Breast epithelium (tissue), 4 donors: ENCODE measurements at places on chromosomes 6 and 20. TPM values are rescaled to one million over a fixed set of nuclear protein-coding genes. Genes with fewer than 3 reads are reported as not detected.

GRCh38 chr6:139539852-139540251, 165.4 kb upstream of the CITED2 start:
- no peak for DNase-seq

GRCh38 chr20:50092436-50092835, 20.5 kb downstream of the UBE2V1 start:
- DNase-seq, result no peak

DNA sequence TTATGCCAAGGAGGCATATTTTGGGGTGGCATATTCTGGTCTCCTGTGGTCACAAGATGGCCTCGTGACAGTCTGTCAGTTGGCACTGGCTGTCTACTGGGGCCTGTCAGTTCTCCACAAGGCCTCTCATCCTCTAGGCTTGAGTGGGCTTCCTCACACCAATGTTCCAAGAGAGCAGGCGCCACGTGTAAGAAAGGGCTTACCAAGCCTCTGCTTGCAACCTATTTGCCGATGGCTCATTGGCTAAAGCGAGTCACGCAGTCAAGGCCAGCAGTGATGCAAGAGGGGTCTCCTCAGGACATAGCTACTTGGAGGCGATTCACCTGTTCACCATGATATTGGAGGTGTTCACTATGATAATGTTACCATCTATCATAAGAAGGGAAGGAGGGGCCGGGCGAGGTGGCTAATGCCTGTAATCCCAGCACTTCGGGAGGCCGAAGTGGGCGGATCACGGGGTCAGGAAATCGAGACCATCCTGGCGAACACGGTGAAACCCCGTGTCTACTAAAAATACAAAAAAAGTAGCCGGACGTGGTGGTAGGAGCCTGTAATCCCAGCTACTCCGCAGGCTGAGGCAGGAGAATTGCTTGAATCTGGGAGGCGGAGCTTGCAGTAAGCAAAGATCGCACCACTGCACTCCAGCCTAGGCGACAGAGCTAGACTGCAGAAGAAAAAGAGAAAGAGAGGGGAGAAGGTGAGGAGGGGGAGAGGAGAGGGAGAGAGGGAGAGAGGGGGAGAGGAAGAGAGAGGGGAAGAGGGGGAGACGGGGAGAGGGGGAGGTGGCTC, 35.3 kb downstream of the C6orf52 start:
- no peak for DNase-seq

DNA sequence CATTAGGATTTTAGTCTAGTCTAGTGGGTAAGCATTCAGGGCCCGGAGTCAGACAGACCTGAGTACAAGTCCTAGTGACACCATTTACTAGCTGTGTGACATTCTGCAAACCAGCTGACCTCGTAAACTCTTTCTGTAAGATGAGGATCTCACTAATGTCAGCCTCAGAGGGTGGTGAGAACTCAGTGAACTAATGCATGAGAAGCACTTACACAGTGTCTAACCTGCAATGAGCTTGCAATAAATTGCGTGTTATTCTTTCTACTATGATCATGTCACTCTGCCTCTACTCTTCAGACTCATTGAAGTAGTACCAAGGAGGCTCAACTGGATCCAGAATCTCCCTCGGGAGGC, 41.1 kb upstream of the ZNF831 start:
- DNase-seq, result no peak

GRCh38 chr6:32288426-32288825, 64.6 kb upstream of the NOTCH4 start:
- no peak for DNase-seq

- no peak for DNase-seq
These were observed 19.3 kb upstream of the RNF146 start for GRCh38 chr6:127247114-127248096.

DNA sequence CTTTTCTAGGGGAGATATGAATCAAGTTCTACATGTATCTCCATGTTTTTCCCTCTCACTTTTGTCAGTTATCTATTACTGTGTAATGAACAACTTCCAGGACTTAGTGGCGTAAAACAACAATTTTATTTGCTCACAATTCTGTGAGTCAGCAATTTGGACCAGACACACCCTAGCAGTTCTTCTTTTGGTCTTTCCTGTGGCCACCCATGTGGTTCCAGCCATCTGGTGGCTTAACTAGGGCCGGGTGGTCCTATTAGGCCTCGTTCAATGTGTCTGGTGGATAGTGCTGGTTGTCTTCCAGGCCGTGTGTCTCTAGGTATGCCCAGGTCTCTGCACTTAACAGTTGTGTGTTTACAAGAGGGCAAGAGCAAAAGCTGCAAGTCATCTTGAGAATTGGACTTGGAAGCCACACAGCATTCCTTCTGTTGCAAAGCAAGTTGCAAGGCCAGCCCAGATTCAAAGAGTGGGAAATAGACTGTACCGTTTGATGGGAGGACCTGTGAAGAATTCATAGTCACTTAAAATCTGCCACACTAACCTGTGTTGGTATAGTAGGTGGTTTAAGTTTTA, 20.8 kb upstream of the SLC35D3 start:
- no peak for DNase-seq

GRCh38 chr20:62088258-62089127, 22.8 kb upstream of the TAF4 start:
- no peak for DNase-seq

DNA sequence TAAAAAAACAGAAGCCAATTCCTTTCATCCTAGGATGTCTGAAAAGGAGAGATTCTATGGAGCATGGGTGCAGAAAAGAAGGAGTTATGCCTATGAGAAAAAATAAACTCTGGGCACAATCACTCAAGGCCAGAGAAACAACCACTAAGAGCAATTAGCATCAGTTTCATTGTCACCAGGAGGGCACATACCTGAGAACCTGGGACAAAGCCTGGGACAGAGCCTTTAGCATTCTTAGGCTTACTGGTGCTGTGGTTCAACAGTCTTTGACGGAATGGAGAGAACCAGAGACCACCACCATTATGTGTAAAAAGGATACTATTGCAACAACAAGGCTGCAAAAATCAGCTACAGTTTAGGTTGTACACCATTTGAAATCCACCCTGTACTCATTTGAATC, 29.4 kb upstream of the BCKDHB start:
- DNase-seq, result no peak

DNA sequence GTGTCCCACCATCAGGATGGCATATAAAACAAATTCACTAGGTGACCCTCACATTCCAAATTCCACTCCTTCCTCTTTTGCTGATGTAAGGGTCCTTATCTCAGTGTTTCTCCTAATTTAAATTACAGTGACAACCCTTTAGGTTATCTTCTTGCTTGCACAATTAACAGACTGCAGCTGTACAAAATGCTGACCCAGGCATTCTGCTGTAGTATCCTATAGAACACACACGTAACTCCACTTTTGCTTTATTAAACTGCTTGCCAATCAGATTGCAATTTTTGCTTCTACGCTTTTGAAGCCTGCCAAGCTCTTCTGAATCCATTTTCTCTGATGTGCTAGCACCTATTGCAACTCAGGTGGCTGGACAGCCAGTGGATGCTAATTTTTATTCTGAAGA, 950.3 kb downstream of the TFAP2A start:
- no peak for DNase-seq

DNA sequence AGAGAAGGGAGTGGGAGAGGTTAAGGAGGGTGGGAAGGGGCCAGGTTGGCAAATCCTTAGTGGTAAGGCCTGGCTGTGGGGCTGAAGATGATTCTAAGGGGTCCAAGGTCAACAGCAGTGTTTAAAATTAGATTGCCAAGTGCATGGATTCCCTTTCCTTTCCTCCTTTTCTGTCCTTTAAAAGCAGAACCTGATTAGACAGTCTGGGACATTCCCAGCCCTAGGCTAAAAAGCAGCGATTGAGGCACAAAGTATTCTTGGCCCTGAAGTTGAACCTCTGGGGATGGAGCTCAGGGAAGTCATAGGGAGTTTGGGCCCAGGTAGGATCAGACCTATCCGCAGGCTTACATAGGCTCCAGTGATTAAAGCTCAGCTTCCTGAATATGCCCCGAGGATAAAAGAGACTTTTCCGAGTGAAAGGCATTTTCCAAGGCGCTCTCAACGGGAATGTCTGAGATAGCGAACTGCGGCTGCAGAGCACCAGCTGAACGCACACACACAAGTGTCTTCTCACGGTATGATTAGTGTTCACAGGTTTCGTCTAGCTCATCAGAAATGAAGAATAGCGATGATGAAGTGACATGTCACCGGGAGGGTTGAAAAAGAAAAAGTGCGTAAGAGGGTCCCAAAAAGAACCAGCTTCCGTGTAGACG, 787 bp upstream of the CARMIL1 start:
- no peak for DNase-seq

DNA sequence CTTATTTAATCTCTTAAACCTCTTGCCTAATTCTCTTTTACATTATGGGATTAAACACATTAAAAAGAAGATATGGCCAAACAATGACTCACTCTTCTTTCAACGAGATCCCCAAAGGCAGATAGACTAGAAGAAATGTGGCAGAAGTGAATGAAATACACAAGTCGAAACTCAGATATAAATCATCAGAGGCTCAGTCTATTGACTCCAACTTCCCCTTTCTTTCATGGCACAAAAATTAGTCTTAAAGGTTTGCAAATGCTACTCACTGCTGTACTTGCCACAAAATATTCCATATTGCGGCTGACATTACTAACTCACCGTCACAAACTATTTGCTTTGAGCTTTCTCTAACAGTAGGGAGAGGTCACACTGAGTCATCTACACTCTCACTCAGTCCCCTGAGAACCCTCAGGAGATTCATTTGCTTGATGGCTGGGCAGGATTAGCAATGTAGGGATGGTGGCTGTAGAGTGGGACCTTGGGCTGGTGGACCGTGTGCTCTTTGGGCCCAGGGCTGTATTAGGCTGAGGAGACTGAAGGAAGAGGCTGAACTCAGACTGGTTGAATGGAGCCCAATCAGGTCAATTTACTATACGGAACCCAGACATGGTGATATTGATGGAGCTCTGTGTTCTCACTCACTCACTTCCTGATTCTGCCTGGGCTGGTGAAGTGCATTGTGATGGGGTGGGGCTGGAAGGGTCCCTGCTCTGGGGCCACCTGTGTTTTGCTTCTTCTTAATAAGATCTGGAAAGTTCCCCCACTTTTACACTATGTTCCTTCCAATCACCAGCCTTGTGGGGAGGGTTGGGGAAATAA, 42.8 kb upstream of the UBR2 start:
- DNase-seq, result no peak

DNA sequence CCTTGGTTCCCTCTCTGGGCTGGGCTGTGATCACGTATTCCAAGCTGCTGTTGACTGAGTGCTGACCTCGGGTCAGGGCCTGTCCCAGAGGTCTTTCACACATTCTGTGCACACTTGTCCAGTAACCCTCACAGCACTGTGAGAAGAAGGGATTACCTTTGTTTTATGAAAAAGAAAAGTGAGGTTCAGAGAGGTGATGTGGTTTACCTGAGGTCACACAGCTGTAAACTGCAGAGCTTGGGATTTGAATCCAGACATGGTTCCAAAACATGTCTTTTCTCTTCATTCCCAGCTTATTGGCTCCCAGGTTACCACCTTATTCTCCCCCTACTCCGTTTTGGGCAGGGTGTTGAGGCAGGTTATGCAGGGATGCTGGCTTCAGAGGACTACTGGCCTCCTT, 28.4 kb upstream of the CDH22 start:
- DNase-seq, result no peak

GRCh38 chr20:38430679-38431325, 4.3 kb downstream of the SNHG17 start:
- DNase-seq, result no peak

DNA sequence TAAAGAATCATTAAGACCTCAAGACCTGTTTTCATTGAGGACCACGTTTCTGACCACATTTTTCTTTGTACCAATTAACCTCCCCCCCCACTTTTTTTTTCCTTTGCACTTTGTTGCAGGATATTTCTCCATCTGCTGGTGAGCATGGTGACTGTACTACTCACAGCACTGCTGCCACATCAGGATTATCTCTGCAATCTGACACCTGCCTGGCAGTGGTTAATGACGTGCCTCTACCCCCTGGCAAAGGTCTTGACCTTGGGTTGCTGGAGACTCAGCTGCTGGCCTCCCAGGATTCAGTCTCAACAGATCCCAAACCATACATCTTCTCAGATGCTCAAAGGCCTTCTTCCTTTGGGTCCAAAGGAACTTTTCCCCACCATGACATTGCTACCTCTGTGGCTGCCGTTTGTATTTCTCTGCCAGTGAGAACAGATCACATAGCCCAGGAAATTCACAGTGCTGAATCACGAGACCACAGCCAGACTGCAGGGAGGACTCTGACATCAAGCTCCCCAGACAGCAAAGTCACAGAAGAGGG, 46.6 kb upstream of the EDN3 start:
- DNase-seq, result no peak

DNA sequence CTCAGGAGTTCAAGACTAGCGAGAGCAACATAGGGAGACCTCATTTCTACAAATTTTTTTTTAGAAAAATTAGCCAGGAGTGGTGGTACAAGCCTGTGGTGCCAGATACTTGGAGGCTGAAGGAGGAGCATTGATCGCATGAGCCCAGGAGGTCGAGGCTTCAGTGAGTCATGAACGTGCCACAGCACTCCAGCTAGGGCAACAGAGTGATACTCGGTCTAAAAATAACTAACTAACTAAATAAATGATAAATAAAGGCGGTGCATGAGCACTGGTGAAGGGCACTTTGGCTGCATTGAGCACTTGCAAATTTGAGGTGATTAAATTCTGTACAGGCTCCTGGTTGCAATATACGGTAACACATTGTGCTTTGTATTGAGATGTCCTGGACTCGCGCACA, 13.5 kb downstream of the HLA-A start:
- DNase-seq, result no peak

DNA sequence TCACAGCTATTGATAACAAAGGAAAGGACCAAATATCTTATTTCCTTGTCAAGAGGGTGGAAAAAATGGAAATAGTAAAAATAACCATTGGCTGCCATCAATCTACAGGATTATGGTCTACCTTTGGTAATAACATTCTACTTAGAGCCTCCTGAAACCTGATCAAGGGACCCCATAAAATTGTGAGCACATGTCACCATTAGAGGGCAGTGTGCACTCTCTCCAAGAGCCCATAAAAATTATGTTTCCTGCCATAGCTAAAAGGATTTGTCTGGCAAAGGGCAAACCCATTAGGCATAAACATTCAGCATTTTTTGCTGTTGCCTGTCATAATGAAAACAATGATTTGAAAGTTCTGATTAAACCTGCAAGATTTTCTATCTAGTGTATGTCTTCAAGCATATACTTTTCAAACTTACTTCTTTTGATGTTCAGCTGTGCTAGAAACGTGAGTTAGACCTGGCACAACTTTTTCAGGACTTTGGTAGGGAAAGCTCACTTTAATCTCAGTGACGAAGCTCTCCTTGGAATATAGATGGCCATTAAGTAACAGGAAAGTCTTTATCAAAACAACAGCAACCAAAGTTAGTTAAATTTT, 120.7 kb upstream of the ZFP64 start:
- DNase-seq, result no peak

The FAM217A gene
- not detected for total RNA-seq

The COL21A1 gene
- total RNA-seq, result 1.5 TPM

The SPEF1 gene
- total RNA-seq, result 0.33 TPM

The NMBR gene
- total RNA-seq, result 0.29 TPM

The RTEL1 gene
- total RNA-seq, result 12.5 TPM

The NTSR1 gene
- total RNA-seq, result under 0.01 TPM

The LEMD2 gene
- 42.2 TPM for total RNA-seq

The GPSM3 gene
- 8.2 TPM for total RNA-seq

The GLP1R gene
- total RNA-seq, result not detected

The HLA-DQB2 gene
- total RNA-seq, result 1.3 TPM
